G401 (cell line): ENCODE measurements at places on chromosomes 7 and 10. TPM values are rescaled to one million over a fixed set of nuclear protein-coding genes. Genes with fewer than 3 reads are reported as not detected.

Gene ARPC1A
- 111 and 121 TPM in 2 replicates for total RNA-seq

Gene NUPR2
- total RNA-seq, result not detected in 2 replicates

Gene GPNMB
- 14.3 and 20.3 TPM in 2 replicates for total RNA-seq

Gene LRRC17
- 0.58 and 2.1 TPM in 2 replicates for total RNA-seq

Gene SLC18A3
- total RNA-seq, result not detected in 2 replicates

Gene ARHGEF35
- total RNA-seq, result not detected in 2 replicates

Gene CHST3
- total RNA-seq, result 26.6 and 29.9 TPM in 2 replicates

Gene ACADSB
- total RNA-seq, result 6.5 and 10.9 TPM in 2 replicates

Gene IQCE
- total RNA-seq, result 21.6 and 32.9 TPM in 2 replicates

Gene PLEKHS1
- not detected in 2 replicates for total RNA-seq

Gene TMEM26
- total RNA-seq, result 7.7 and 9.2 TPM in 2 replicates

Gene WNT16
- total RNA-seq, result not detected in 2 replicates

Gene ELMO1
- total RNA-seq, result 0.95 TPM in 1 of 2 replicates, not detected in the other

DNA sequence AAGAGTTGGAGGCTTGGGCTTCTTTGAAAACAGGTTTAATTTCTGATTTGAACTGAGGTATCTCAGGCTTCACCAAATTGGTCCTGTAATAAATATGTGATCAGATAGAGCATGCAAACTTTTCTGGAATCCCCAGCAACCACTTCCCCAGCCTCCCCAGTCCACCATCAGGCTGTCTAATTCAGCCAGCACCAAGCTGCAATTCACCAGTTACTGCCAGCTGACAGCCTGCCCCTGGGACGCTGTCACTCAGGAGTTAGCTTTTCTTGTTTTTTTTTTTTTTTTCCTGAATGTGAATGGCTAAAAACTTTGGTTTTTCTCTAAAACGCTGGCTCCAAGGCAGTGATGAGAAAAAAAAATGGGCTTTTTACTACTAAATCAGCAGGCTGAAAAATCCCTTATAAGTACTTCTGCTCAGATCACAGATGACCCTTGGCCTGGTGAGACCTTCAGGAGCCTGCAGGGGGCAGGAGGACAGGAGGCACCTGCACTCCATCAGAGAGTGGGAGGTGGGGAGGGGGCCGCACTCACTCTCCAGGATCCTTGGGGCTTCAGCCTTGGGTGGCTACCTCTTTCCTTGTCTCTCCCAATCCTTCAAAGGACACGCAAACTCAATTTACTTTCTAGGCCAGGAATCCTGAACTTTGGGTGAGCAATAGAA is 349.4 kb downstream of the GATA3 start:
- DNase-seq, result no peak

GRCh38 chr10:12924911-12925310 is 76.6 kb downstream of the CCDC3 start:
- DNase-seq, result no peak

DNA sequence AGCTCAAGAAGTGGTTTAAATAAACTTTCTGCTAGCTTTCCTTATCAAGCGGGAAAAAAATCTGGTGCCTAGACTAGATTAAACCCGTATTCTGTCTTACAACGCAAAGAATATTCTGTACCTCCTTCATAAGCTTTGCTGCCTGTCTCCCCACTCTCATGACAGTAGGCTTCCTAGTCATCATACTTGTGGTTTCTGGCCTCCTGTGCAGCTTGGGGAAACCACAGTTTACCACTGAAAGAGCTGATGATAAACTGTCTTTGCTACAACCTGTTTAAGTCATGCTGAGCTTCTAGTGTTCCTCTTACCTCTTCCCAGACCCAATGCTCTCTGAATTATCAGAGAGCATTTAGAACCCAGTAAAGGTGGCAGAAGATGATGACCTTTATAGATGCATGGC is 55.0 kb downstream of the PODXL start:
- DNase-seq, result no peak

- peak; percentile 61 for DNase-seq
These were observed 140.0 kb downstream of the PTPRN2 start for GRCh38 chr7:158447506-158448171.

- no peak for DNase-seq
These were observed 37.2 kb downstream of the CYCS start for GRCh38 chr7:25087855-25088254.

GRCh38 chr7:41384418-41384817 is 318.5 kb downstream of the INHBA start:
- DNase-seq, result no peak

GRCh38 chr10:77386838-77387237 is 250.8 kb downstream of the KCNMA1 start:
- no peak for DNase-seq

- no peak for DNase-seq
These were observed 44.6 kb downstream of the HGF start for GRCh38 chr7:81725003-81725811.

DNA sequence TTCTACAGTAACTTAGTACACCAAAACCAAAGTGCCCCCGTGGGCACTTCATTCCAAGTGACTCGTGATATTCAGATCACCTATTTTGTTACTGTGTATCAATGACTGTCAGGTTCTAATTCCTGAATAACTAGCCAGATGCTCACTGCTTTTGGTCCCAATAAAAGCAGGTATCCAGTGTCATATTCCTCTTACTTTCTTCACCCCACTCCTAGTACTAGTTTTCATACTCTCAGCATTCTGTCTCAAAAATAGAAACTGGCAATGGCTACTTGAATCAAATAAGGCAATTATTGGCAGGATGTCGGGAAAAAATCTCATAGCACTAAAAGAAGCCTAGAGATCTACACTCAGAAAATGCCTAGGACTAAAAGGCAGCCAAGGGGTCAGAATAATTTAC is 84.6 kb downstream of the ZNF467 start:
- no peak for DNase-seq

DNA sequence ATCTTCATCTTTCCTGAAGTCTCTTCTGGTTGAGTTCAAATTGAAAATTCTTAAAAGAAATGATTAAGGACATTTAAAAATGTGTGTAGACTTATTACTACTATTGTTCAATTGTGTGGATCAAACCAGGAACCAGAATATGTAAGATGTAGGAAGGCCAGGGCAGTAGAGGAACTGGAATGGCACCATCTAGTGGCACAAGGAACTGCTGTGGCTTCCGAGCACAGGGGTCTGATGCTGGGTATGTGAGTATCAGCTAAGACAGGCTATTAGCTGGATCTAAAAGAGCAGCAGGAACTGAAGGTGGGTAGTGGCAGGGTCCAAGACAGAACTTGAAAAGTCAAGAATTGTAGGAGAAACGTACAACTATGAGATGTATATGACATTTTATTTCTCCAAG is 247.3 kb downstream of the SEMA3A start:
- peak; percentile 9 for DNase-seq

DNA sequence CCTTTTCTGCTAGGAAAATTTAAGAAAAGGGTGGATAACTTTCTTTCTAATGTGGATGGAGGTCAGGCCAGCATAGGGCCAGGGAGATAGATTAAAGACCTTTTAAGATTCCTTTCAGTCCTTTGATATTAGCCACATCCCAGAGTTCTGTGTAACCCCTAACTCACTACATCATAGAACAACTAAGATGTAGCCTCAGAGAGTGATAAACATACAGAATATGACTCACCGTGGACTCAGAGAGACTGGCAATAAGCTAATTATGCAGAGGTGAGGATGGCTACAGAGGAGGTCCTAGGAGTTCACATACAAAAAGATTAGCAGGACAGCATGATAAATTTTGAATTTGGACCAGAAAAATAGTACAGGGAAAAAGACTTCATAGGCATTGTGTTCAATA is 141.0 kb downstream of the AOAH start:
- DNase-seq, result no peak

DNA sequence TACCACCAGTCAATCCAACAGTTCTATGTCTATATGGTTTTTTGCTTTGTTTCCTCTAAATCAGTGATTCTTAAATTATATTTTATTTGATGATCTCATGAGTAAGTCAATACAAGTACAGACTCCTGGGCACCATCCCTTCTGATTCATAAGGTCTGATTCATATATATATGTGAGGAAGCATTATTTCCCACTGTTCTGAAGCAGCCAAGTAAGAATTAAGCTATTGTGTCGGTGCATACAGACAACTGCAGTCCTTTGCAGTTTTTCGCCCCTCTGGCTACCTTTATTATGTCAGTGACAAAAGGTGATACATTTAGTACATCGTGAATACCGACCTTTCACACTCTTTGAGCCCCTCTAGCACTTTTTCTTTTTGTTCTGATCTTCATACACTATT is 1079.6 kb upstream of the C7orf33 start:
- no peak for DNase-seq

- no peak for DNase-seq
These were observed 47.9 kb upstream of the FOXK1 start for GRCh38 chr7:4634166-4634565.

GRCh38 chr7:94452239-94452638 is 57.4 kb upstream of the CASD1 start:
- no peak for DNase-seq

DNA sequence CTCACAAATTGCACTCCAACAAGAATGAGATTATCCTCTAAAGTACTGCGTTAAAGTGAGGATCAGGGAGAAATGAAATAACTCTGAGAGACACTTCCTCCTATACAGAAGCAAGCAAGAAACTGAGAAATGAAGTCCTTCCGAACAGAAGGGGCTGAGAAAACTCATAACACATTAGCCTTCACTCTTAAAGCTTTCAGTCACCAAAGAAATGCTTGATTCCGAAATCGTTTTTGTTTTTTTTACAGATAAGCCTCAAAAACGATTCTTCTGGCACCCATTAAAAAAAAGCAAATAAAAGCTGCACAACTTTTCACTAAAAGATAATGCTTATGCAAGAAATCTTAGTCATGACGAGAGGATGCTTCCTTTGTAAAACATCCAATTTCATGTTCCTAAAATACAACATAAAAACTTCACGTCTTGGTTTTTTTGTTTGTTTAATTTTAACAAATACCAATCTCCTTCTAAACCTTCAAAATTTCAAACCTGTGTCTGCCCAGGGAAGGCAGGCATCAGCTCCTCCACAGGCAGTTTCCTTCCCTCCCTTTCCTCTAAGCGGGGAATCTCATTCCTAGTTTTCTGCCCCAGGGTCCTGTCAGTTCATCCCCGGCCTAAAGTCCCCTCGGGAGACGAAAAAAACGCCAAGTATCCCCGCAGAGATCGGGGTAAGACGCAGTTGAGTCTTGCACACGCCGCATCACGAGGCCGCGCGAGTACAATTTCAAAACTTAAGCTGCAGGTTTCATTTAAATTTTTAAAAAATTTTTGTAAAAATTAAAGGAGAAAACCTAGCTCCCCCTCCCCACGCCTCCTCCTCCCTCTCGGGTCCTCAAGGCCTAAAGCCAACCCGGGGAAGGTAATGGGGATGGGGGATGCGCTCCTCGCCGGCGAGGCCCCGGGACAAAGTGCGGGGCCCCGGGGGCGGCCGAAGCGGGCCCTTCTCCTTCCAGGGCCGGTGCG is 1.1 kb downstream of the BAZ1B start:
- DNase-seq, result peak; percentile 9

DNA sequence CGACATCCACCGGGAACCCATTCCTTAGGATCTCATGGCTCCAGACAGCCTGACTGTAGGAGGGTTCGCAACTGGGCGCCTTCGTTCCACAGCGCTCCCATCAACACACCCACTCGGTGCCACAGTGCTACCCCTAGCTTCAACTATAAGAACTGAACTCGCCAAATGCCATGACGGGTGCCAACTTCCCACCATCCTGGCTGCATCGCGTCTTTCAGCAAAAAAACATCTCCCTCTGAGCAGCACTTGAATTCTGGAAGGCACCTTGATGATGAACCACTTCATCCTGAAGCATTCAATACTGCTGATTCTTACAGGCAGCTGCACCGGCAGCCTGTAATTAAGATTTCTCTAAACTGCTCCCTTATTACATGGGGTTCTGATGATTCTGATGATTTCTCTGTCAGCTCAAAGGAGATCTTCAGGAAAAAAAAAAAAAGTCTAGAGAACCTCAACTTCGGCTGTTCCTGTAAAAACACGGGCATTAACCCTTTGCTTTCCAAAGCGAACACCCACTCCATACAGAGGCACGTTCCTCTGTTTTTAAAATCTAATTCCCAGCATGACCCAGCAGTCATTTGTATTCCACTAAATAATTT is 1.3 kb downstream of the CYTH3 start:
- peak; percentile 80 for DNase-seq

- peak; percentile 76 for DNase-seq
These were observed 18.3 kb upstream of the RHEB start for GRCh38 chr7:151537818-151538561.

- no peak for DNase-seq
These were observed 26.8 kb upstream of the FGL2 start for GRCh38 chr7:77226357-77226839.
